Right ventricle myocardium inferior (tissue), 1 donor: ENCODE measurements at places on chromosomes 6 and 20.

- no peak for DNase-seq
These were observed 3.4 kb upstream of the ZBTB46 start for GRCh38 chr20:63834491-63834880.

GRCh38 chr6:167141667-167142432 lies 15.9 kb downstream of the GPR31 start:
- peak; percentile 75 for DNase-seq

- no peak for DNase-seq
These were observed 71.8 kb downstream of the SSR1 start for GRCh38 chr6:7241160-7241559.

- no peak for DNase-seq
These were observed 59.9 kb downstream of the GMDS start for GRCh38 chr6:2185466-2185865.

DNA sequence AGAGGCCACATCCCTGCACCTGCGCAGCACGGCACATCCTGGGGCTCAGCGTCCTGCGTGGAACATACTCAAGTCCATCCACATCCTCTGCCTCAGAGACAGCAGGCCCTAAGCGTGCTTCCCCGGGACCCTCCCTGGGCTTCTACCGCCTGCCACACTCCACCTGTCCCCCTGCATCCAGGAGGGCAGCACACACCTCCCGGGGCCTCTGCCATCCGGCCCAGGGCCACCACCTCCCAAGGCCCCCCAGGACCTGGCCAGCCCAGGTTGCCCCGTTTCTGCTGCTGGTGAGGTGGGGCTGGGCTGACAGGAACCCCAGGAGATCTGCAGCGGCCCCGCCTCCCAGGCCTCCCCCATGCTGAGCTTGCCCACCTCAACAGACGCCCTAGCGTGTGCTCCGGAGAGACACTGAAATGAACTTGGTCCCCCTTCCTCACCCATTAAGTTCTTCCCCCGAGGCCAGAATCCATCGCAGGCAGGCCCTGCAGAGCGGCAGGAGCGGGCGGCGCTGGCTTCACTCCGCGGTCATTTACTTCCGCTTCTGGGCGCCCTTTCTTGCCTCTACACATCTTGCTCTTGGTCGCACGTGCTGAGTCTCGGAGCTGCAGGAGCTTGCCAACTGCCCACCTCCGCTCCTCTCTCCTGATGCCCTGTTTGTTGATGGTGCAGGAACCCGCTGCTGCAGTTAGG lies 235.3 kb downstream of the TAF4 start:
- DNase-seq = no peak
